ENCODE measurements at places on chromosomes 7 and 10. TPM values are rescaled to one million over a fixed set of nuclear protein-coding genes. Genes with fewer than 3 reads are reported as not detected.

DYDC2 gene
- polyA plus RNA-seq: 0.13 TPM

DNA sequence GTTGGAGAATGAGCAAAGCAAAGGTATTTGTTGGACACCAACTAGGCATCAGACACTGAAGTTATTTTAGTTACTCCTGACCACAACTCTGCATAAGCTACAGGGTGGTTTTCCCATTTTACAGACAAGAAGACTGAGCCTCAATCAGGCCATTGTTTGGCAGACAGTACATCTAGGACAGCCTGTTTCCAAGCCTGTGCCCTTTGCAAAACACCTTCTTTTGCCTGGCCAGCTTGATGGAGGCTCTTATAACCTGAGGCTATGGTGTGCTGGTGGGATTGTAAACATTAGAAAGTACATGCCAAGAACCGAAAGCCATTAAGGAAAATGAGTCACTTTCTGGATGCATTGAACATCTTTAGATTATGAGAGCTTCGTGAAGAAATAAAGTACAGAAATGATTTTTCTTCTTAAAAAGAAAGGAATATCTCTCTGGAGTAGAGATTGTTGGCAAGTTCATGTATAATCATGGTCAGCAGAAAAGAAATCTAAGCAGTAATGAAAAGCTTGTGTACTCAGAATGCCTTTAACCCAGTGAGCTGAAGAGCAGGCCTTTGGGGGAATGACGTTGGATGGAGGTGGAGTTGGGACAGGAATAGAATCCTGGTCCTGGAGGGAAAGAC lies 140.6 kb downstream of the KIAA1217 start:
- no peak for DNase-seq

GRCh38 chr10:69991151-69991550 lies 61.5 kb upstream of the MACROH2A2 start:
- no peak for DNase-seq

DNA sequence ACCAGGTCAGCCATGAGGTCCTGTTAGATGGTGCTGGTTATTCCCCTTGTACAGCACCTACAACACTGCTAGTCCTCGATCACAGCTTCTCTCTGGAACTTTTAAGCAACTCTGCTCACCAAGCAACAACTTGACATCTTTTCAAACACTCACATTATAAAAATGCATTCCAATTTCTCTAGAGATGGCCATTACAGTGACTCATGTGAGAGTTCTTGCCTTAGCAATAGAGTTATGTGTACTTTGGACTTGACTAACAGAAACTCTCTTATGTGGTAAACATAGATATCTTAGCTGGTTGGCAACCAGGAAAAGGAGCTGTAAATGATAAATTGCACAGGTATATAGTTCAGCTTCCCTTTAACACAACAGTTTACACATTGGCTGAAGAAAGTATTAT lies 122.2 kb downstream of the PDE1C start:
- peak; percentile 79 for DNase-seq

SFXN3 gene
- polyA plus RNA-seq: 26.4 TPM

DNA sequence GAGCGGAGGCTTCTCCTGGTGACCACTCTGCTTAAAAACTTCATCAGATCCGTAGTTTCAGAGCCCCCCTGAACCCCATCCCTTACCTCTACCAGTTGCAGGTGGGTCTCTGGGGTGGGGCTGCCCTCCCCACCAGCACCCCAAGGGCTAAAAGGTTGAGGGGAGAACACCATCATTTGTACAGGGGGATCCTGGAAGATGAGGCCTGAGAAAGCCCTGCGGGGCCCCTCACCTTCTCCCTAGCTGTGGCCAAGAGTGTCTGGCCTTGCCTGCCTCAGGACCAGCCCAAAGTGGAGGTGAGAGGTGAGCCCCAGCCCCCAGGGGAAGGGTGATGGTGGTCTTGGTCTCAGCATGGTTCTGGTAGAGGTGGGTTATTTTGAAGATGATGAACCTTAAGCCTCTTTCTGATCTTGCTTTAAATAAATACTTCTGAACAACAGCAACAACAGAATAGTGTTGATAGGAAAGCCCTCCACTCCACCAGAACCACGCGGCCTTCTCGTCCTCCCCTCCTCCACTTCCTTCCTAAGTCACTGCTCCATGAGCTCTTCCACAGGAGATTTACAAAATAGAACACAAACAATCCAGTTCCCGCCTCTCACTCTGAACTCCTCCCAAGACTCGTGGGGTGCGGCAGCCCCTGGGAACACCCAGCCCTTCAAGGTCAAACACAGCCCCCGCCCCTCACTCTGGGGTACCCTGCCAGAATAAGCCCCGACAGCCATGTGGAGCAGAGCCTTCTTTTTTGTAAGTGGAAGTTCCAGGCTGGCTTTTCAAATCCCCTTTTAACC lies 169.1 kb downstream of the EGFR start:
- no peak for DNase-seq

DNA sequence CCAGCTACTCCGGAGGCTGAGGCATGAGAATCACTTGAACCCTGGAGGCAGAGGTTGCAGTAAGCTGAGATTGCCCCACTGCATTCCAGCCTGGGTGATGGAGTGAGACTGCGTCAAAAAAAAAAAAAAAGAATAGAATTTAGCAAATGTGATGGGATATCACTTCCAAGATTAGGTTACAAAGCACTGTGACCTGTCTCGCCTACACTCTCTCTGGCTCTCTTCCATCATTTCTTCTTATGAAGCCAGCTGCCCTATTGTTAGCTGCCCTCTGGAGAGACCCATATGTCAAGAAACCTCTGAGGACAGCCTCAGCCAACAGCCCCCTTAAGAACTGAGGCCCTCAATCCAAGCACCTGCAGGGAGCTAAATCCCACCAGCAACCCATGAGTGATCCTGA lies 28.2 kb downstream of the ARHGAP21 start:
- DNase-seq: no peak

OR2A5 gene
- not detected for polyA plus RNA-seq

DNA sequence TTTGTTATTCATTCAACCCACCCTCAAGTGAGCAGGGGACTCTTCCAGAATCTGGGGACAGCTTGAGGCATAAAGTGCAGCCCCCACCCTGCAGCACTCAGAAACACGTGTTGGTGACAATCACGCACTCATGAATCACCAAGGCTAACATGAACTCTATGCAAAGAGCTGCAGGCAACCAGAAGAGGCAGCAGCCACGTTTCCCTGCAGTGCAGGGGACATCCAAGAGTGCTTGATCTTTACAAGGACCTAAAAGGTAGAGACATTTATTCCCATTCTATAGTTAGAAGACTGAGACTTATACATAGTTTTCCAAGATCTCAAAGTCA lies 135.2 kb upstream of the GDF10 start:
- DNase-seq: no peak

GRCh38 chr7:2944739-2945138 lies 98.9 kb downstream of the CARD11 start:
- DNase-seq: no peak

ITGB8 gene
- polyA plus RNA-seq: 0.39 TPM

DNA sequence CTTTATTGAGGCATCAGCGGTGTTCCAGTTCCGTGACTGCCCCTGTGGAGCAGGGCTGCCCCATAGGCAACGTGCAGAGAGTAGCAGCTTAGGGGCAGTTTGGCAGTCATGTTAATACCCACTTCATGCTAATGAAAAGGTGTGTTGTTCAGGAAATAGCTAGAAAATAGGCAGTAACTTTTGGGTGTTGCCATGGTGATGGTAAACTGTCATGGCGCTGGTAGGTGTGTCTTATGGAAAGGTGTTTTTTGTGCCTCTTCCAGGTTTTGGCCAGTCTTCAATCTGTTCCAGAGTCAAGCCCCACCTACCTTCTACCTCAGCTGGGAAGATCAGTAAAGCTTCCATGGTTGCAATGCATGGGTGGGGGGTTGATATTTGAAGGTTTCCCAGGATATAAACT lies 36.3 kb upstream of the MINDY3 start:
- DNase-seq: no peak

GALNT17 gene
- not detected for polyA plus RNA-seq

GRCh38 chr7:107920048-107920772 lies 29.2 kb downstream of the DLD start:
- no peak for DNase-seq

DNA sequence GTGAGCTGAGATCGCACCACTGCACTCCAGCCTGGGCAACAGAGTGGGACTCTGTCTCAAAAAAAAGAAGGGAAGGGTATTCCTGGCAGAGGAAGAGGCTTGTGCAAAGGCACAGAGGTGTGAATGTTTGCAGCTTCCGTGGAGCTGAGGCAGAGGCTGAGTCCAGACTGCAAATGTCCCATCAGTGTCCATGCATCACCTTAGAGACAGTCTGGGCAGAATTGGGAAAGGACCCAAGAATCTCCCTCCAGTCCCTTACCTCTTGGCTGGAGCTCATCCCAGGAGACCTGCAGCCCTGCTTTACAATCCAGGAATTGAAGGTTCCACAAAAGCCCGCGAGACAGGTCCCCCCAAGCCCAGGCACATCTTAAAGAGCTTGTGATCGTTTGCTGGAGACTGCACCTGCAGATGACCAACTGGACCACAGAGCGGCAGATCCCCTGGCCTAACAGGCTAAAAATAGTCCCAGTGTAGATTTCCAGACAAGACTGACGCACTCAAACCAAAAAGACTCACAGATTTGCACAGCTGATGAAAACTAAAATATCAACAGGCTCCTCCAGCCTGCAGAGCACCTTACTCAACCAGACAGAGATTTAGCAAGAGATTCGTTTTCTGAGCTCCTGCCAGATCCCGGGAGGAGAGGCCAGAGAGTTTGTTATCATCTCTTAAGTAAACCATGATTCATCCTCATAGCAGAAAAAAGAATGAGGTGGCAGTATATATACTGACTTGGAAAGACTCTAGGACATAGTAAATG lies 22.9 kb upstream of the NANOS1 start:
- peak; percentile 89 for DNase-seq

C10orf143 gene
- 1.6 TPM for polyA plus RNA-seq

SKIDA1 gene
- 4.1 TPM for polyA plus RNA-seq

UBE2H gene
- 61.4 TPM for polyA plus RNA-seq

TSPAN14 gene
- polyA plus RNA-seq: 121 TPM

GRCh38 chr10:88388324-88388723 lies 194.8 kb downstream of the RNLS start:
- no peak for DNase-seq

DNA sequence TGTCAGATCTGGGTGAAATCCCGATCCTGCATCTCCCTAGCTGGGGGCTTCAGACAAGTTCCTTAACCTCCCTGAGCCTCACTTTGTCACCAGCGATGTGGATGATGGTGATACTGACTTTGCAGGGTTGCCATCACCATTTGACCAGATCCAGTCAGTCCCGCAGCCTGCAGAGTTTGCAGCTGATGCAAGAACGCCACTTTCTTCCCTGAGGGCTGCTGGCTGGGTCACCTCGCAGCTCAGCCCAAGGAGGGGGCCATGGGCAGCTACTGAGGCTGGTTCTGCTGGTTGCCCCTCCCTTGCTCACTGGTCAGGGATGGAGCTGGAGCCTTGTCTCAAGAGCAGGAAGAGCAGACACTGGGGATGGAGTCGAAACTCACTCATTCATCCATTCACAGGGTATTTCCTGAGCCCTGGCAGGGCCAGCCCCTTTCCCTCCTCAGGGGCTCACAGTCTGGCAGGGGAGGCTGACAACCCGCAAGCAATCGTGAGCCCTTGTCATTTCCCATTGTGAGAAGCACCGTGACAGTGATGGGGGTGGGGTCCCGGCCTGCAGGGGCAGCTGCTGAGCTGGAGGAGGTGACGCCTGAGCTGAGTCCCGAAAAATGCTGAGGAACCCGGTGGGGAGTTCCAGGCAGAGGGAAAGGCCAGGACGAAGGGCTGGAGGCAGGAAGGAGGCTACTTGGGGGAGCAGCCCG lies 111.1 kb upstream of the TCF7L2 start:
- DNase-seq: no peak

PPA1 gene
- polyA plus RNA-seq: 205 TPM

AQP1 gene
- 0.50 TPM for polyA plus RNA-seq

ARHGAP12 gene
- 22.1 TPM for polyA plus RNA-seq

BAMBI gene
- 23.2 TPM for polyA plus RNA-seq

- no peak for DNase-seq
These were observed 274.3 kb downstream of the KLF6 start for GRCh38 chr10:3510741-3511140.

LRRTM3 gene
- not detected for polyA plus RNA-seq

COL13A1 gene
- 0.55 TPM for polyA plus RNA-seq

CYP2C9 gene
- 0.07 TPM for polyA plus RNA-seq

SPRN gene
- polyA plus RNA-seq: 0.16 TPM

CXCL12 gene
- polyA plus RNA-seq: 0.07 TPM

GRCh38 chr10:124676416-124677062 lies 67.6 kb downstream of the FAM53B start:
- no peak for DNase-seq

DNA sequence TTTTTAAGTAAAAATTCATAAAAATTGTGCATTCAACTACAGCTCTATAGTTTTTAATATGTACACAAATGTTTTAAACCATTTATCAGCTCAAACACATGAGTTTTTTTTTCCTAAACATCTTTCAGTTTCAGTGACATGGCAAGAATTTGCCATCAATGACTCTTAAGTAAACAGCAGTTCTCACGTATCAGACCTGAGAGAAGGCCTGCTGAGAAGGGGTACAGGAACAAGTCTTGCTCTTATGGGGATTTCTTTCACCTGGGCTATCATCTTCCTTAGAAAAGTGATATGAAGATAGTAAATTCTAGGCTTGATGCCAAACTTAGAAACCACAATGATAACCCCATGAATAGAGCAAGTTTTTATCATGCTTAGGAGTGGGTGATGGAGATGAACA lies 467.8 kb downstream of the ARL4A start:
- no peak for DNase-seq

DNA sequence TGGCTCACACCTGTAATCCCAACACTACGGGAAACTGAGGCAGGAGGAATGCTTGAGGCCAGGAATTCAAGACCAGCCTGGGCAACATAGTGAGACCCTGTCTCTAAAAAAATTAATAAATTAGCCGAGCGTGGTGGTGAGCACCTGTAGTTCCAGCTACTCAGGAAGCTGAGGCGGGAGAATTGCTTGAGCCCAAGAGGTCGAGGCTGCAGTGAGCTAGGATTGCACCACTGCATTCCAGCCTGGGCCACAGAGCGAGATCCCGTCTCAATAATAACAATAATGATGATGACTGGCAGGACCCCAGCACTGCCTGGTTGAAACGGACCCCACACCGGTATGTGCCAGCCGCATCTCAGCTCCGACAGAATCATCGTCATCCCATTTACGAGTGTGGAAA lies 93.0 kb downstream of the ELFN1 start:
- no peak for DNase-seq

DNA sequence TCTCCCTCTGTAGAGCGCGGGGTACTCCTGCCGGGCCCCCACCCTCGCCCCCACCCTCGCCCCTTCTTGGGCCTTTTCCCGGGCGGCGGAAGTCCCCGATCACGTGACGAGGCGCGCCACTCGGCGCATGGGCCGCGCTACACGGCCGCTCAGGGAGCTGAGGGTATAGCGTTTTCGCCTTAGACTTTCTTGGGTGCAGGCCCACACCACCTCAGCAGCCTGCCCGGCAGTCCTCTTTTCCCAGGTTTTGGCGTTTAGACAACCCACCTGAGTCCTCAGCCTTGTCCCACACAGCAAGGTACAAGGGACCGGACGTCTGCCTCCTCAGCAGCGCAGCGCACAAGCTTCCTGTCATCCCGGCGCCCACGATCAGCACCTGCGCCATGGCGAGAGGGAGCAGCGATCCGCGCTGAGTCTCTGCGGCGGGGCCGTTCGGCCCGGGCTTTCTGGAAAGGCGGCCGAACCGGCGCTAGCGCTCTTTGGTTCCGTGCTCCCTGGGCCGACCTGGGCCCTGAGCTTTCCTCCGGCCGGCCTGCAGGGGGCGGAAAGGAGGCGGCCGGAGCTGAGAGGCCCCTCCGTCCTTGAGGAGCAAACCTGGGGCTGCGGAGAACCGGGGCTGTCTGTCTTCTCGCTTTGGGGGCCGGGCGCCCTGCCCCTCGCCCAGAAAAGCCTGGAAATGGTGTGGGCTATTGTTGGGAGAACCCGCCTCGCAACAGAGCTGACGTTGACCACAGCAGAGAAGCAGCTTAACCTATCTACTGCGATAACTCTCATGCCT lies at the start of gene RNLS:
TSS of gene RNLS (minus strand) at position 513 of the 778 bp plus-strand sequence.
- peak; percentile 74 for DNase-seq
